Pancreas (tissue), 10 donors: ENCODE measurements at places on chromosomes 7 and 10.

DNA sequence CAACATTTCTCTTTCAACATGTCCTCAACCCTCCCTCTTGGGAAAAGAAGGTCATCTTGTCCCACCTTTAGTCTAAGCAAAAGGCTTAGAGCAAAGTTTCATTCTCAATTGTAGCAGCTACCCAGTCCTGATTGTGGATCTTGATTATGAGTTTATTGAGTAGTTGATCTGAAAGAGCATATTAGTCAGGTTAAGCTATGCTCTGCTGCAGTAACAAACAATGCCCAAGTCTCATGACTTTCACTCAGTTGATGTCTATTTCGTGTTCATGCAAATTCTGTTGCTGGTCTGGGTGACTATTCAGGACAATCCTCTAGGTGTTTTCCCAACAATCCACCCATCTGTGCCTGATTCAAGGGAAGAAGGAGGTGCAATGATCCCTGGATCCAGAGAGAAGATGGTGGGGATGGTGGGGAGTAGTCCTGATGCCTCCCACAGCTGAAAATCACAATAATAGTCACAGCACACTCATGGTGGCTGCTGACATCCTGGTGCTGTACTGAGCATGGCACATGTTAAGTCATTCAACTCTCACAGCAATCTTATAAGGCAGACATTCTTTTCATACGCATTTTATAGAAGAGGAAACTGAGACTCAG, 54.7 kb downstream of the NPTX2 start:
- DNase-seq = no peak

GRCh38 chr10:24603333-24603732, 120.4 kb downstream of the ARHGAP21 start:
- no peak for DNase-seq

DNA sequence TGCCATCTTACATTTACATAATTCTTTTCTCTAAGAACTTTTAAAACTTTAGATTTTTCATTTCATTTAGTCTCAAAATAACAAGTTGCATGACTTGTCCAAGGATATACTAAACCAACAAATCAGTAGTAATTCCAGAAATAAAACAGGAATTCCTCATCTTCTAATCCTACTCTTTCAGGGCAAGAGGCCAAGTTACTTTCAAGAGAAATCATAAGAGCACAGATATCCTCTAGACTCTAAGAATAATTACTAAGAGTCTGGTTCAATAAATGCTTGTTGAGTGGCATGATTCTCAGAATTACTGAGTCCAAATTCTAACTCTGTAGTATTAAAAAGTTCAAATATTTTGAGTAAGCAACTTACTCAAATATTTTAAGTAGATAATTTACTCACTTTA, 12.9 kb downstream of the PDZD8 start:
- DNase-seq = no peak

- no peak for DNase-seq
Measured at GRCh38 chr10:63653747-63654146, 132.5 kb downstream of the REEP3 start.

DNA sequence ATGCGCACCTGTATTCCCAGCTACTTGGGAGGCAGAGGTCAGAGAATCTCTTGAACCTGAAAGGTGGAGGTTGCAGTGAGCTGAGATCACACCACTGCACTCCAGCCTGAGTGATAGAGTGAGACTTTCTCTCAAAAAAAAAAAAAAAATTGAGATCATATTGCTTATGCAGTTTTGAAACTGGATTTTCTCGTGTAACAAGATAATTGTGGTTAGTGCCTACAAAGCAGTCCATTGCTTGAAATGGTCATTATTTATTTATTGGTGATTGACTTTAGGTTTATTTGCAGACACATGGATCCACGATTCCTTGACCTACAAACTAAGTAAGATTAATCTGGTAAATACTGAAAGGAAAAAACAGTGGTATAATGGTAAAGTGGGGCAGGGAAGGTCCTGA, 149.8 kb downstream of the TAX1BP1 start:
- no peak for DNase-seq

GRCh38 chr7:1149351-1149794, 10.6 kb downstream of the ZFAND2A start:
- no peak for DNase-seq

GRCh38 chr7:150731916-150732315, 5.3 kb upstream of the GIMAP5 start:
- no peak for DNase-seq

- no peak for DNase-seq
Measured at GRCh38 chr10:11551916-11552602, 59.4 kb downstream of the USP6NL start.

DNA sequence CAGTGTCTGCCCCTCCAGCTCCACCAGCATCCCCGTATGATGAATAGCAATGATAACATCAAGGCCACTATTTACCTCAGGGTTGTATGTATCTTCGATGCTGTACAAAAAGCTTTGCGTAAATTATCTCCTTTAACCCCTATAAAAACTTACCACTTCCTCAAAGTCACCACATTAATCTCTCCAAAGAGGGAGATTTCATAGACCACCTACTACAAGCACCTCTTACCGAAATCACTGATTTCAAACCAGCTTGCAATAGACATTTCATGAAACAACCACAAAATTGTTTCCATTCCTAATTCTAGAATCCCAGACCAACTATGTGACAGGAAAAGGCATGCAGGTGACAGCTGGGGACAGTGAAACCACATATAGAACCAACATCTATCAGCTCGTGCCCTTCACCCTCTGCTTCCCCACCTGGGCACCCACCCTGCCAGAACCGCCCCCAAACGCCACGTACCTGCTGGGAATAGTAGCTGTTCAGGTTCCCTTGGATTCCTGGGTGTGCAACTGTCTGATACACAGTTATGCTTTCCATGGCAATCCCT, 20.1 kb upstream of the MMP21 start:
- no peak for DNase-seq

- DNase-seq = no peak
Measured at GRCh38 chr7:96179341-96179740, 142.6 kb downstream of the SLC25A13 start.

GRCh38 chr7:28093623-28094232, 86.9 kb downstream of the JAZF1 start:
- no peak for DNase-seq

GRCh38 chr7:34761627-34762026, 103.6 kb downstream of the NPSR1 start:
- DNase-seq = no peak

- DNase-seq = no peak
Measured at GRCh38 chr7:135978624-135979023, 1.5 kb upstream of the MTPN start.

DNA sequence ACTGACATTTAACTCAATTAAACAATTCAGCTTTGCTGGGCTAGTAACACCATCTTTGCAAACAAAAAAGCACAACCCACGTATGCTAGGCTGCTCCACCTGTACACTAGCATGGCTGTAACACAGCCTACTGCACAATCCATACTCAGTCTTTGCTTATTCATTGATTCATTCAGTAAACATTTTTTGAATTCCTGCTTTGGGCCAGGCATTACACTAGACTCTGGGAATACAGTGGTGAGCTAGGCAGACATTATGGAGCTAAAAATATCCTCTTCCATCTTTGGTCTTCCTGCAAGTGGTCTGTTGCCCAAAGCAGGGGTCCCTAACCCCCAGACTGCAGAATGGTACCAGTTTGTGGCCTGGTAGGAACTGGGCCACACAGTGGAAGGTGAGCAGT, 9.9 kb downstream of the CNNM1 start:
- no peak for DNase-seq

DNA sequence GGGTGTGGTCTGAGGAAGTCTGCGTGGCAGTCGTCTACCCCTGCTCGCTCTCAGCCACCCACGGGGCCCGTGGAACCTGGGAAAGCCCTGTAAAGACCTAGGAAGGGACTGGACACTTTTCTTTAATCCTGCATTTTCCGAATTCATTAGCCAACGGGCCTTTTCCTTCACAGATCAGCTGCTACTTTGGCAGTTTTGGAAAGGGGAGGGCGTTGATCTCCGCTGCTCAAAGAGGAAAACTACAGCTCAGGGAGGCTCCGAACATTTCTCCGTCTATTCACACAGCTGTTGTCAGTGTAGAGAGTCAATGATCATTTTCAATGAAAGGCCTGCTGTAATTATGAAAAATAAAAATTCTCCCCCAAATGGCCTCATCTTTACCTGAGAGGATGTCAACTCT, 450.1 kb upstream of the MKI67 start:
- DNase-seq = no peak
